ENCODE measurements at places on chromosomes 2 and 18.

DNA sequence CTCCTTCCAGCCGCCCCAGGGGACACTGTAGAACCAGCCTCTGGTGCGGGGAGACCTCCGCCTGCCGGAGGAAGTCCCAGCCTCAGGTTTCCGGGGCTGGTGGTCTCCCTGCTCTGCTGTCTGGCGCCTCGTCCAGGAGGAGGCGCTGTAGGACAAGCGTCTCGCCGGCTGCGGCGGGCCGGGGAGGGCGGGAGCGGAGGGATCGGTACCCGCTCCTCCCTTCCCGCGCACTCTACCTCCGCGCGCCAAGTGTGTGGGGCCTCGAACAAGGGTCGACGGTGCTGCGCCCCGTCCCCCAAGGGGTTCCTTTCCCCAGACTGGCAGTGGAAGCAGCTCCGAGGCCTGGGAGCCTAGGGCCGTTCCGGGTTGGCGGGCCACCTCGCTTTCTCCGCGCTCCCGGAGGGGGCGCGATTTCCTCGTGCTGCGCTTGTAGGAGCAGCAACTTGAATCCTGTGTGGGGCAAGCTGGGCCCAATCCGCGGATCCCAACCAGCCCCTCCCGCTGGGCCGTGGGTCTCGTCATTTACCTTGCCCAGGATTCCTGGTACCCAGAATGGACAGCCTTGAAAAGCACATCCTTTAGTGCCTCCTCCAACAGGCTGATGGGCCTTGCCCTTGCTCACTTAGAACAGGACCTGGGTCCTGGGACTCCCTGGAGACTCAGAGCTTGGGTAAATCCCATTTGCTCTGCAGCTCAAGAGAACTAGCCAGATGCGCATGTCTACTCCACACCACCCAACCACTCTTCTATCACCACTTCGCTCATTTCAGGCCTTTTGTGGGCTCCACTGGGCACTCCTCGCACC, 10.6 kb upstream of the HOXD4 start:
- DNase-seq = peak; percentile 73

GRCh38 chr18:46336278-46337111, 232.3 kb downstream of the HAUS1 start:
- DNase-seq = no peak

- peak; percentile 92 for DNase-seq
Measured at GRCh38 chr2:163735685-163736432, at the start of gene FIGN. Gene FIGN, minus strand, starts transcription at chr2:163736008. Its CDS starts 1,081 bp downstream, at chr2:163734927.

GRCh38 chr2:16063251-16063850, 123.0 kb downstream of the MYCN start:
- no peak for DNase-seq

DNA sequence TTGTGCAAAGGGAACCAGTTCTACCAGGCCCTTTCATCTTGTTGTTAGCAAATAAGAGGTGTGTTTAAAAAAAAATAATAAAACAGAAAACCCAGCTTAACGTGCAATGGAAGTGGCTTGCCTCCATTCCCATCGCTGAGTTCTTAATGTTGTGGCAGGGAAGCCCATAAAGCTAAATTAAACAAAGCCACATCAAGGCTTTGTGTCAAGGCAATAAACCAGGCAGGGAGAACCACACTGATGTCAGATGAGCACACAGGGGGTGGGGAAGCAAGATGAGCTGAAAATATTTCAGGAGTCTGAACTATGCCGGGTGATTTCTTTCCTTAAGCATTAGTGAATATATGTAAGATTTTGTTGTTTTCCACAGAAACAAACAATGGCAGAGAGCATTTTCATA, 73.5 kb downstream of the PHLPP1 start:
- DNase-seq = peak; percentile 20

GRCh38 chr2:52336951-52337350, 1305.0 kb upstream of the NRXN1 start:
- DNase-seq = no peak

DNA sequence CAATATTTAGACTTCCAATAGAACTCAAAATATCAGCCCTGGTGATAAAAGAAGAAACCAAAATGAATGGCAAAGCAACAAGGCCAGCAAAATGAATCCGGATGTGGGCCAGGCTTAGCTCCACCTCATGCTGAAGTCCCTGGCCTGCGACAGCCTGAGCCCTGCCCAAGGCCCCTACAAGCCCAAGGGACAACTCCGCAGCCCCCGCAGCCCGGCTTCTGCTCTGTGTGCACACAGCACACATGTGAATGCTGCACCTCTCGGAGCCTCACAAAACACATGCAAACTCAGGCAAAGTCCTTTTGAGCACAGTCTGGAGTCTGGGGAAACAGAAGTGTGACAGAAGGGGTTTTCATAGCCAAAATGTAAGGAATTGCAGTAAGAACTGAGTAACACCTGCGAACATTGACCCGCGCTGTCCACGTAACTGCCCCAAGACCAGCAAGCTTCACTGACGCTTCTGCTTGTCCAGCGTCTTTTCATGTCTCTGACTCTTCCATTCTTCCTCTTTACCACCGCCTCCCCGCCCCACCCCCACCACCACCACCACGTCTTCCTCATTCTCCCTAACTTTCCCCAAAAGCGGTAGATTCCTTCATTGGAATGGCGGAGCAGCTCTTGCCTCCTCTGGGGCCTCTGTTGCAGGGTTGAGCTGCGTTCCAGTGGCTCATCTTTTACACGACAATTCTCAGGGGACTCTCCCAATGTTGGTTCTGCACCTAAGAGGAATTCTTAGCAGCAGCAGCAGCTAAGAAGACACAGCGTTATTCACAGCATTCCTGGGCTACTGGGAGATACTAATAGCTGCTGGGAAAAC, 136.4 kb upstream of the COPS8 start:
- no peak for DNase-seq

GRCh38 chr2:68328901-68329300, 9.2 kb upstream of the CNRIP1 start:
- DNase-seq = no peak

DNA sequence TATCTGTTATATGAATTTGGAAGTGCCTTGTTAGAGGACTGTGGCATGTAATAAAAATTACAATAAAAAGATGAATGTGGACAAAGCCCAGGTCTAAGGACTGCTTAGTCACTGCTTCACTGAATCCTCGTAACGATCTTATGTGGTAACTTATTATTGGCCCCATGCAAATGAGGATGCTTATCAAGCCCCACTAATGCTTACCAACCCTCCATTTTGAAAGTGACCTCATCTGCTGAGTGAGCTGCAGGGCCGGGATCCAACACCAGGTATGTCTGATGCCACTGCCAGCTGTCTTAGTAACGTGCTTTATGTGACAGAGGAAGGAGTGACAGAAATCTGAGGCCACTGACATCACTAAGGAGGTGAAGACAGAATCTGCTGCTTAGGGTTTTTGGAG, 65.3 kb upstream of the CCDC85A start:
- no peak for DNase-seq

DNA sequence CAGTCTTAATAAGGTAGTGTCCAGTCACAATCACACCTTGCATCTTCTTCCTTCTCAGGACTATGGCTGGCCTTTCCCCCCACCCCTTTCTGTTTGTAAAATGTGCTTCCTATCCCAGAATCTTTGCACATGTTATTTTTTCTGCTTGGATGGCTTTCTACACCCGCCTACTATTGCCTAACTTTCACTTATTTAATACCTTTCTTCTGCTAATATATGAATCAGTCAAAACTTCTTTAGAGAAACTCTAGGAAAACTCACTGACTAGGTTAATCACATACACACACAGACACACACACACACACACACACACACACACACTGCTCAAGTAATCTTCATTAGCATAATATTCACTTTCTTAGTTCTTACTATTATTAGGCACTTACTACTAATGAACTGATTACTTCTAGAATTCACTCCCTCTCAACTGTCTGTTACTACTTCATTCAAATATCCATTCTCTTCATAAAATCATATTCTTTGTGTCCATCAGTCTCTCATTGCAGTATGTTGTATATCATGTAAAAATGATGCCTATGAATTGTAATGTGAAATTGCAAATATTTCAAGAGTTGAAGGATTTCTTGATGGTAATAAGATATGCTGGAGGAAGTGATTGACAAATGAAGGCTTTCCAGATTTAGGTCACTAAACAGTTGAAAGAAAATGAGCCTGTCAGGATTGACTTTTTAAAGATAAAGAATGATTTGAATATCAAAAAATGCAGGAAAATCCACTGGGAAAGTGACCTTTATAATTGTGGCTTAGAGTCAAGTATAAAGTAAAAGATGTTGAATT, 51.2 kb downstream of the CLIP4 start:
- peak; percentile 36 for DNase-seq
